ENCODE measurements at places on chromosomes 3 and 15.
A peak's percentile ranks its signal among the peaks of the same experiment; 100 is the strongest.

DNA sequence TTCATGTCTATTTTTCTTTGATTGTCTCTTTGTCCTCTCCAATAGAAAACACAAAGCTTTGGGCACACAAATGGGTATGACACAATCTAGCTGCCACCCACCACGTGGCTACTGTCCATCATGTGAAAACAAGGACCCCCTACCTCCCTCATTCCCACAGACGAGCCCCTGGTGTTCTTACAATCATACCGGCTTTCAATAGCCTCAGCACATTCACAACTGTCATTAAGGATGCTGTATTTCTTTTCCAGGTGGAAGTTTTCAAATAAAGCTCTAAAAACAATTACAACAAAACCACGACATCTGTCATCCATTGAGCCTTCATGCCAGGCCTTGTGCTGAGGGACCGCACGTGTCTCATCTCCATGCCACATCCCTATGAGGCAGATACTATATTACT, 552.6 kb upstream of the ADAMTS9 start:
- no peak for DNase-seq

GRCh38 chr3:11226042-11226370, 46.2 kb upstream of the ATG7 start:
- no peak for DNase-seq

- DNase-seq = no peak
Measured at GRCh38 chr3:42752961-42753360, 20.1 kb downstream of the CCDC13 start.

DNA sequence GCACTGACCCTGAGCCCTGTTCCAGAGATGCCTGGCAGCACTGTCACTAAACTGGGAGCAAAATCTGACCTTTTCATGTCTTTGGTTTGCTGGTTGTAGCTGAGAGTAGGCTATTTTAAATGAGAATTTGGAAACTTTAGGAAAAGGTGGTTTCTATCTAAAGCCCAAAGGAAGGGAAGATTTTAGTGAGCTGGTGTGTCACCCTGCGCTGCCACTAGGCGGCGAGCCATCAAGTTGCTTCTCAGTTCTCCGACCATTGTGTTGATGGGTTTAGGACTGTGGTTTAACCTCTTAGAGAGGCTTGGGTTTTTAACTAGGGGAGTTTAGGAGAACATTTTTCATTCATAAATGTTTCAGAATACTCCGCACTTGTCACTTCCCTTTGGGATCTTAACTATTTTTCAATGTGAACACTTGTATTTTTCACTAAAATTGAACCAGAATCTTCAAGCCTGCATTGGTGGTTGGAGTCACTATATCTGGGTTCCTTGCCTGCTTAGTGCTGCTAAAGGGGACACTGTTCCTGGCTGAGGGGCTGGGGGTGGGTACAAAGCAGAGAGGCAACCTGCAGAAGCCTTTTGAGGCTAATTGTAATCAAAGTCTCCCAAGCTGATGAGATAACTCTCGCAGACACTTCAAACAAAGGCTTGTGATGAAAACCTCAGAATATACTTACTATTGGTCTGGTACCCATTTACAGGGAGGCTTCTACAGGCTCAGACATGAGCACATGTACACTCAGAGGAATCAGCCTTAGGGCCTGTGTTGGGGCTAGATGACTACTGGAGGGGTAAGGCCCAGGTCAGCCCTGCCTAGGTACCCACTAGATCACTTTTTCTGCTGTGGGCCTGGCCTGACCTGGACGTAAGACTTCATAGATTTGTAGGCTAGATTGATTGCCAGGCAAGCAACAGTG, 16.8 kb downstream of the EXOSC7 start:
- DNase-seq = no peak

- DNase-seq = peak; percentile 73
Measured at GRCh38 chr3:4986782-4987537, 7.7 kb downstream of the BHLHE40 start.

DNA sequence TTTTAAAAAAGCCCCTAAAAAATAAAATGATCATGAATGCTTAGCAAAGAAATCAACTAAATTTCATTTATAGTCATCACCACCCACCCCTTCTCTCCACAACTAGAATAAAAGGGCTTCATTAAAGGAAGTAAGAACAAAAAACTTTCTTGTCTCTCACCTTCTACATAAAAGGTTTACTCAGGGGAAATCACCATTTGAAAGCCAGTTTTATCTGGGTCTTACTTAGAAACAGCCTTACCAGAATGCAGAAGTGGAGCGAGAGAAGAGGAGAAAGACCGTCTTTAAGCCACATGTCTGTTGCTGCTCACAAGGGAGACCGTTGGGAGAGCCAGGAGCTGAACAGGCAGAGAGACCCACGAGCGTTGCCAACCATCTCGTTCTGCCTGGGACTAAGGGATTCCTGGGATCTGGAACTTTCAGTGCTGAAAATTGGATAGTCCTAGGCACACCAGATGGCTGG, 350.1 kb upstream of the PROK2 start:
- no peak for DNase-seq

GRCh38 chr3:143128227-143128955, 8.8 kb downstream of the CHST2 start:
- no peak for DNase-seq

DNA sequence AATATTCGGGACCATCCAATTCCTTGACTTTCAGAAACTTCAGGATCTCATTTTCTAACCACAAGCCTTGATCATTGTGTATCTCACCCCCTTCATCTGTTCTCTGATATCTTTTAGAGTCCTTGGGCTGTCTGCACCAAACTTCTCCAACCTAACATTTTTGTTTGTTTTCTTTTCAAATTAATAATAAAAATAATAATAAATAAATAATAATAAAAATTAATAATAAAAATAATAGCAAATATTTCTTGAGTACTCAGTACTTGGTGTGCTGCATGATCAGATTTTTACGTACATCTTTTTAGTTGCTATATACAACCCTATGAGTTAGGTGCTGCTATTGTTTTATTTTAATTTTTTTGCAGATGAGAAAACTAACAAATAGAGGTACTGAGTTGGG, 70.2 kb upstream of the TPRG1 start:
- DNase-seq = no peak

DNA sequence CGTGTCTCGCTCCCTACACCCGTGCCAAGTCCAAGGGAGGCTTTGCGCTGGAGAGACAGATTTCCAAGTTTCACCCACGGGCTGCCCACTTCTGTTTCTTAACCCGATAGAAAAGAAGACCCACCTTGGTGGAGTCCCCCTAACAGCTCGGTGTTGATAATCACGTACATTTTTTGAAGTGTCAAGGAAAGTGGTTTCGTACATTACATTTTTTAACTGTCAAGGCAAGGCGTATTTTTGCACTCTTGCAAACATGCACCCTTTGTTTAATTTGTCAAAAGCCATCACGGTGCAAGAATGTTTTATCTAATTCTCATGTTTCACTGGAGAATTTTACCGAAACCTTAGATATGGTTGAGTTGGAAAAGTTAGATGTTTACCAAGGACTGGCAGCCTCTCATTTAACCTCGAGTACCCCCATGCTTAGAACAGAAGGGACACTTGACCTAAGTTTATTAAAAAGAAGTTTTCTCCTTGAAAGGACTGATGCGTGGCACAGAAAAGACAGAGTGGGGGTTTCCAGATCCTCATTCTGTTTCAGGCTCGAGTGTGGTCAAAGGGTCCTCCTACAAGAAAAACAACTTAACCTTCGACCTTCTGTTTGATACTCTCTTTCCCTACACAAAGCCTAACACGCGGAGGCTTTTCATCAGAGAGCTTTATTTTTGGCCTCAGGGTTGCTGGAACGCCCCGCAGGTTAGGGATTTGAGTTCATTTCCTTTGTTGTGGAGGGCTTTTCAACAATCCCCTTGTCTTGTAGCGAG, 882 bp downstream of the GXYLT2 start:
- no peak for DNase-seq

DNA sequence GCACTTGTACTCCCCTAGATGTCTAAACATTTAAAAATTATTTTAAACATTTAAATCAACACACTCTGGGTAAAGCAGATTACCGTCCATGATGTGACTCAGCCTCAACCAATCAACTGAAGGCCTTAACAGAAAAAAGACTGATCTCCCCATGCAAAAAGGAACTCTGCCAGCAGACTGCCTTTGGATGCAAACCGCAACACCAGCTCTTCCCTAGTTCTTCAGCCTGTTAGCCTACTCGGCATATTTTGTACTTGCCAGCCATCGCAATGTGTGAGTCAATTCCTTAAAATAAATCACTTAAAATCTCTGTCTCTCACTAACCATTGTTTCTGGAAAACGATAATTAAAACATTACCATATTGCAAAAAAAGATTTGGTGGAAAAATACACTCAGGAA, 375.9 kb downstream of the RSL24D1 start:
- DNase-seq = no peak

DNA sequence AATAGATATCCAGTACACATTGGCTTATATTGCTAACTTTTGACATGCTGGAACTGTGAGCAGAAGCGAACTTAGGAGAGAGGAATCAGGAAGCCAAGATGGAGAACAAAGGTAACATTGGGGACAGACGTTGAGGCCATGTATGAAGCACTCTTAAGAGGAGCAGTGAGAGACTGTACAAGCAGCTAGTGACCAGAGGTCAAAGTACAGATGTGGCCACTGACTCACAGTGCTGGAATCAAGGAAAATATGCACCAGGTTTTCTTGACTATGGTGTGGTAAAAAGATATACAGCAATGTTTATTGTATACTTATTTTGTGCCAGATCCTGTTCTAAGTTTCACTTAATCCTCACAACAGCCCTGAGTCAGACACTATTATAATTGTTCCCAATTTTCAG, 2.0 kb upstream of the IL20RB start:
- no peak for DNase-seq

GRCh38 chr3:165835431-165835830, 1.8 kb downstream of the BCHE start:
- no peak for DNase-seq

DNA sequence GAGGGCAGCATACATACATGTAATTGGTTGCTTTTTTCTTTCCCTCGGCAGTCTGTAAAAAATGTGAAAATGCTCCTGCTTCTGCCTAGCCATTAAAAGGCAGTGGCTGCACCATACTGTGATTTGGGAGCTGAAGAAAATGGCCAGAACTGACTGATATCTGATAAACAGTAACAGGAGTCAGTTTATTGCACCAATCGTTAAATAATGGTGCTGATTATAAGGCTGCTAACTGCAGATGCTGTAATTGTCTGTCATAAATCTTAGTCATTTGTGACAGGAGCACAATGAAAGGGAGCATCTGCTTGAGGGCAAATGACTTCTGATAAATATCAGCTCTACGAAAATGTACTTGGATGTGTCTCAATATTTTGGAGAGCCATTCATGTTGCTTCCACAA, 263.1 kb upstream of the DNAJC19 start:
- DNase-seq = no peak

GRCh38 chr3:187997490-187997889, 156.5 kb upstream of the LPP start:
- no peak for DNase-seq

GRCh38 chr3:114331710-114332109, 37.9 kb downstream of the TIGIT start:
- no peak for DNase-seq

DNA sequence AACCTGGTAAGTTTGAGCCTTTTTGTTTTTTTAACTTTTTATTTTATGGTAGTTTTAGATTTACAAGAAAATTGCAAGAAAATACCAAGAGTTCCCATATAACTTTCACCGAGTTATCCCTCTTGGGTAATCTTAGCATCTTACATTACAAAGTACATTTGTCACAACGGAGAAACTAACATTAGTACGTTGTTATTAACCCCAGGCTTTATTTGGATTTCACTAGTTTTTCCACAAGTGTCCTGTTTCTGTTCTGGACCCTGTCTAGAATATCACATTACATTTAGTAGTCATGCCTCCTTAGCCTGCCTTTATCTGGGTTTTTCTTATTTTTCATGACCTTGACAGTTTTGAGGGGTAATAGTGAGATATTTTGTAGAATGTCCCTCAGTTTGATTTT, 53.5 kb upstream of the KPNA4 start:
- no peak for DNase-seq

GRCh38 chr3:95356764-95357501, 1294.1 kb downstream of the NSUN3 start:
- no peak for DNase-seq

DNA sequence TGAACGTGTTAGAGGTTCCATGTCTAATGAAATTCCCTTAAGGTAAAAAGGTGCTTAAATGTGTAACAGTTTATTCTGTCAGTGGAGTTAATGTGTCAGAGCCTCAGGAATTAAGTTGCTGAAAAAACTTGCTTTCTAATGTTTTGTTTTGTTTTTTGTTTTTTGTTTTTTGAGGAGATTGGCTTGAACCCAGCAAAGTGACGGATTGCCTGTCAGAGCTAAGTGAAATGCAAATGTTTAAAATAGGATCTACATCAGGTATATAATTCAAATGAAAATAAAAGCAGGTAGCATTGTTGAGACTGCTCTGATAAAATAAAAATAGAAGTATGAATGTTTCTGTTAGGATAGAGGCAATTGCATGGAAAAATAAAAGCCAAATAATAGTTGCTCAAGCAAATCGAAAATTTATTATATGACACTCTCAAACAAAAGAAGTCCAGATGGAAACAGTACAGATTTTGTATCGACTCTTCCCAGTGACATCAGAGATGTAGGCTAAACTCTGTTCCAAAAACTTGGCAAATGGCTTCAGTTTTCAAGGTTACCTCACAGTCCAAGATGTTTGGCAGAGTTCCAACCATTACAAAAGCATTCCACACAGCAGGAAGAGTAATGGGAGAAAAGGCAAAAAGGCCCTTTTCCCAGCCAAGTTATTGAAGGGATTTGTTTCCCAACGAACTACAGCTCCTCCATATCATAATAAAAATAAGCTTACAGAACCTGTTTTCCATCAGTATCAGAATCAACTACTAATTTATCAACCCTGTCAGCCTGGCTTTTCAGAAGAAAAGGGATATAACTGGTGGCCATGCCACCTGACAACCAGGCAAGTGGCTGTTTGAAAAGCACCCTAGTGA, 291.0 kb downstream of the TBL1XR1 start:
- DNase-seq = no peak

DNA sequence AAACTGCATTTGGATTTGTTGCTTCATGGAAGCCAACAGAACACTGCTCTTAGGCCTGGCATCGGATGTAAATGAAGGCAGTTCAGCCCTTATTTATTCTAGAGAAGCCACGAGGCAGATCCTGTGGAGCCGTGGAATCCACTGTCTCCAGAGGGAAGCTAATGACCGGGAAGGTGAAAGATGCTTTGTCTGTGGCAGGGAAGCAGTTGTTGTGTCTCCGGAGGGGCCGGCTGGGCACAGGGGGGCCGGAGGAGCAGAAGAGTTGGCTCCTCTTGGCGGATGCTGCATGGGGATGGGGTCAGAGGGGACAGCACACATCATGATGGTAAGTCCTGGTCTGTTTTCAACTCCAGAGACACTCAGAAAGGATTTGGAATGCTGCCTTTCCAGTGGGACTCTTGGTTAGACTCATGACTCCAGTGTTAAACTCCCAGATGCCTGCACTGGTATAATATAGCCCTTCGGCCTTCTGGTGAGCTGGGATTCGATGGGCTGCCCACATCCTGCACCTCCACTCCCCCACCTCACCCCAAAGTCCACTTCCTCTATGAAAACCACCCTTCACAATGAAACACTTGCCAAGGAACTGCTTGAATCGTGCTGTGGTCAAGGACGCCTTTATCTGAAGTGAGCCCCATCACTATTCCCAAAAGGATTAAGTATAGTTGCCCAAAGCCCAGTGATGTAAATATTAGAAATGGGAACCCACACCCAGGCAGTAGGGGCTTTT, 33.6 kb downstream of the TPM1 start:
- DNase-seq = no peak

Data from stimulated activated CD4-positive, alpha-beta T cell treated with anti-CD3 and anti-CD28 coated beads, Interleukin-12 subunit alpha, Interleukin-12 subunit beta, amount 100 ng/mL, for 48 hours (primary cell).